Right forelimb (tissue), 1 donor: ENCODE measurements at places on chromosomes 4 and X.

- DNase-seq: no peak
These were observed 82.9 kb upstream of the TAB3 start for GRCh38 chrX:30971774-30972603.

- no peak for DNase-seq
These were observed 352.9 kb downstream of the GABRG1 start for GRCh38 chr4:45770958-45771357.

GRCh38 chr4:52423967-52424366, 235.1 kb downstream of the USP46 start:
- DNase-seq: no peak

GRCh38 chr4:86685401-86685800, 91.3 kb downstream of the PTPN13 start:
- DNase-seq: no peak

- no peak for DNase-seq
These were observed 113.4 kb downstream of the ZAR1 start for GRCh38 chr4:48603366-48604003.

- DNase-seq: no peak
These were observed 353.6 kb upstream of the RPS6KA3 start for GRCh38 chrX:20620306-20620705.

DNA sequence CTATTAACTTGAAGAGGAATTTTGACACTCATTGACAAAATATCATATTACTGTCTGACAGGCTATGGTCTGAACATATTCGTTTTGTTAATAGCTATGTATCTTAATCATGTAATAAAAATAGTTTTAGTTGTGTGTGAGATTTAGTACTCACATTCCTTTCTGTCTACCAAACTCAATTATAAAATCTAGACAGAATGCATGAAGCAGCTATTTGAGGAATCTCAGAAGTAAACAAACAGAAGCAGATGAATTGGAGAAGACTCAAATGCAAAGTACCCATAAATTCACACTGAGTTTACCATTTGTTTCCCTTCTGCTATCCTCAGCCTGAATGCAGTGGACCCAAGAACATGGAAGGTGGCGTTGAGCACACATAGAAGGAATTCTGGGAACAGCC, 841.6 kb upstream of the AADAT start:
- DNase-seq: no peak

- DNase-seq: no peak
These were observed 456.6 kb downstream of the IL15 start for GRCh38 chr4:142092941-142093340.

GRCh38 chr4:6538575-6538974, 36.4 kb upstream of the MAN2B2 start:
- DNase-seq: no peak

GRCh38 chr4:104188301-104188700, 306.4 kb downstream of the CXXC4 start:
- DNase-seq: no peak

- DNase-seq: no peak
These were observed 213.7 kb upstream of the VCX3A start for GRCh38 chrX:6748595-6748994.

DNA sequence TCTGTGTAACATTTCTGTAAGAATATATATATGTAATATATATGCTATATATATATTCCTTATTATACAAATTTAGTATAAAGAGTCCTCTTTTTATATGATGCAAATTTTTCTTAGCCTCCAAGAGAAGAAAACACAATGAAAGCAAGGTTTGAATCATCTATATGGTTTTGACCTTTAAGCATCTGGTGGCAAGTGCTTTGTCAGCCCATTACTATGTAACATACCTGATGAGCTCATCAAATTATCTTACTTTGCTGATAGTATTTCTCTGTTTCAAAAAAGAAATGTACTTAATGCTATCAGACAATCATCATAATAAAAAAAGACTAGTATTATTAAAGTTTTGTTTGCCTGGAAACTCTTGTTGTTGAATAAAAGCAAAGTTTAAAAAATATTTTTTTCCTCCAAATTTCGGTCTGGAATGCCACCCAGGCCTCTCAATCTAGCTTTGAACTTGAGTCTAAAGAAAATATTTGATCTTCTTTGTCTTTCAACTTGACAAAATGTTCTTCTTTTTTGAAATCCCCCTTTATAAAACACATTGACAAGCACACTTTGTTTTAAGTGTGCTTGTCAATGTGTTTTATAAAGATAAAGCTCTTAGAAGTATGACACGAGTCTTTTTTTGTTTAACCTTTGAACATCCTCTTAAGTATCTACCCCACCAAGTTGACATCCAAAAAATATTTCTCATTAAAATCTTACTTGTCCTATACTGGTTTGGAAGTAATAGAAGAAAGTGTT, 26.2 kb downstream of the ZNF330 start:
- DNase-seq: no peak

- DNase-seq: no peak
These were observed 187.7 kb downstream of the ENOX2 start for GRCh38 chrX:130715299-130715698.

DNA sequence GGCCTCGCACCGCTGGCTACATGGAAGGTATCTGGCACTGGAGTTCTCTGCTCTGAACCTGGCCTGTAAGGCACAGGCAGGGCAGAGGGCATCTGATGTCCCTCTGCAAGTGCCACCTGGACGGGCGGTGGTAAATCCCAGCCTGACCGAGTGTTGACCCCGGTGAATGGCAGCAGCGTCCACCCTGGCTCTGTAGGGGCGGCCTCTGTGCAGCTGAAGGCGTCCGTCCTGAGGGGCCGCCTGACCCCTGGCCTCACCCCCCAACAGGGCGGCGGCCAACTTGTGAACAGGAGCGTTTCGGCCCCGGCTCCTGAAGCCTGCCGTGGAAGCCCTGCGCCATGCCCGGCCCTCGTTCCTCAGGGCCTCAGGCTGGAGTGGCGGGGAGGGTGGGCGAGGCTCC, 51.4 kb downstream of the CPZ start:
- DNase-seq: no peak

GRCh38 chr4:89720981-89721380, 116.0 kb downstream of the SNCA start:
- no peak for DNase-seq
